Tibial nerve (tissue), 4 donors: ENCODE measurements at places on chromosomes 4 and X.

GRCh38 chrX:53631156-53631555, 55.4 kb downstream of the HUWE1 start:
- no peaks in the 10 kb centered on the region for H3K27me3 ChIP-seq
- H3K4me1 ChIP-seq, result no peaks in the 10 kb centered on the region
- peaks cover 63% of the 10 kb centered on the region for H3K36me3 ChIP-seq
- no peak for DNase-seq

DNA sequence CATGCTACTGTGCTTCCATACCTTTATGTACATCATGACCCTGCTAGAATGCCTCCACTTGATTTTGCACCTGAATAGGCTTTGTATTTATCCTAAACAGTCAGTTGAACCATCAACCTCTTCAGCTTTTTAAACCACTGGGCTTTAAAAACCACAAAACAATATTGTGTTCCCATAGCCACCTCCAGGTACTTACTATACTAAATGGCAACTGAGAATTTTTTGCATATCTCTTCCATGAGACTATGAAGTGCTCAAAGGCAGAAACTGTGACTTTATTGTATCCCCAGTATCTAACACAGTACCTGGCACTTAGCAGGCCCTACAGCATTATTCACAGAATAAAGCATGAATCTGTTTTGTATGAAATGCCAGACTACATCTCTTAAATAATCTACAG, 39.7 kb downstream of the ANAPC10 start:
- H3K4me1 ChIP-seq, result peaks cover 20% of the 10 kb centered on the region
- H3K36me3 ChIP-seq, result no peaks in the 10 kb centered on the region
- no peak for DNase-seq
- H3K27me3 ChIP-seq, result no peaks in the 10 kb centered on the region

- no peak for DNase-seq
- no peak overlapping the region for H3K27ac ChIP-seq
- H3K27me3 ChIP-seq, result peaks cover 6% of the 10 kb centered on the region
- no peak overlapping the region for H3K4me3 ChIP-seq
- H3K4me1 ChIP-seq, result no peaks in the 10 kb centered on the region
Observed at GRCh38 chrX:2536974-2537373, 36.2 kb upstream of the DHRSX start.

- no peaks in the 10 kb centered on the region for H3K36me3 ChIP-seq
- no peak overlapping the region for H3K27ac ChIP-seq
- H3K4me3 ChIP-seq, result no peak overlapping the region
- no peaks in the 10 kb centered on the region for H3K27me3 ChIP-seq
- no peak for DNase-seq
Observed at GRCh38 chr4:40719008-40719623, 30.6 kb upstream of the NSUN7 start.

GRCh38 chr4:158856852-158857251, 88.0 kb downstream of the FNIP2 start:
- peaks cover 52% of the 10 kb centered on the region for H3K36me3 ChIP-seq
- DNase-seq, result no peak
- peaks cover 7% of the 10 kb centered on the region for H3K4me1 ChIP-seq
- no peaks in the 10 kb centered on the region for H3K27me3 ChIP-seq
- H3K27ac ChIP-seq, result no peak overlapping the region

DNA sequence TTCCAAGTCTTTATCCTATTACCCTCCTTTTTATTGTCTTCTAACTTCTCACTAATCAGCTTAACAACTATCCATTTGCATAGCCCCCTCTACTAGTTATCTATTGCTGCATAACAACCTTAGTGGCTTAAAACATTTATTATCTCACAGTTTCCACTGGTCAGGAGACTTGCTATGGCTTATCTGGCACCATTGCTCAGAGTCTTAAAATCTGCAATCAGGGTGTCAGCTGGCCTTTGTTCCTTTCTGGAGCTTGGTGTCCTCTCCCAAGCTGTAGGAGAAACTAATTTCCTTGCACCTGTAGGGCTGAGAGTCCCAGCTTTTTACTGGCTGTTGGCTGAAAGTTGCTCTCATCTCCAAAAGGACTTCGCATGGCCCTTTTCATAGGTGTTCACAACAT, 137.0 kb upstream of the SMIM31 start:
- no peak overlapping the region for H3K27ac ChIP-seq
- DNase-seq, result no peak
- H3K4me3 ChIP-seq, result no peak overlapping the region
- no peaks in the 10 kb centered on the region for H3K36me3 ChIP-seq
- peaks cover 7% of the 10 kb centered on the region for H3K4me1 ChIP-seq
- H3K27me3 ChIP-seq, result no peaks in the 10 kb centered on the region

DNA sequence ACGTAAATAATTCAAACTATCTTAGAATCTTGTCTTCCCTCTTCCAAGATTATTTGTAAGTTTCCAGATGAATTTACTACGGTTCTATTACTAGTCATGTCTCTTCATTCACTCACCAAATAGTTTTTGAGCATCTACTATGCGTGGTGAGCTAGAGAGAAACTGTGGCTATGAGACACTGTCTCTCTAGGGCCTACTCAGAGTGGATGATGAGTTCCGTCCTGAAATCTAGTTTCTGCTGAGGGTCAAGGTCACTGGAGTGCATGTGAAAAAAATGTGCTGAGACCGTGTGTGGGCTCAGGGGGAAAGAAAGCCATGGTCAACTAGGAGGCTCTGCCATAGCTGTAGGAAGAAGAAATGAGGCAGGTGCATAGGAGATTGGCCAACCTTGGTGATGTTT, 320.2 kb upstream of the GATB start:
- H3K36me3 ChIP-seq, result no peaks in the 10 kb centered on the region
- no peak for DNase-seq
- no peaks in the 10 kb centered on the region for H3K4me1 ChIP-seq
- H3K4me3 ChIP-seq, result no peak overlapping the region

GRCh38 chrX:34058005-34058404, 74.1 kb downstream of the FAM47A start:
- H3K4me1 ChIP-seq, result no peaks in the 10 kb centered on the region
- DNase-seq, result no peak
- H3K4me3 ChIP-seq, result no peak overlapping the region
- no peak overlapping the region for H3K27ac ChIP-seq
- H3K36me3 ChIP-seq, result no peaks in the 10 kb centered on the region
- H3K27me3 ChIP-seq, result no peaks in the 10 kb centered on the region

- no peak for DNase-seq
- H3K36me3 ChIP-seq, result no peaks in the 10 kb centered on the region
- no peaks in the 10 kb centered on the region for H3K27me3 ChIP-seq
- H3K4me3 ChIP-seq, result no peak overlapping the region
- no peak overlapping the region for H3K27ac ChIP-seq
- H3K4me1 ChIP-seq, result no peaks in the 10 kb centered on the region
Observed at GRCh38 chr4:76024065-76024464, 768 bp upstream of the CXCL10 start.

- no peaks in the 10 kb centered on the region for H3K36me3 ChIP-seq
- H3K27ac ChIP-seq, result no peak overlapping the region
- no peak for DNase-seq
- H3K27me3 ChIP-seq, result peaks cover 22% of the 10 kb centered on the region
- H3K4me1 ChIP-seq, result no peaks in the 10 kb centered on the region
Observed at GRCh38 chrX:105191878-105192277, 28.6 kb downstream of the TEX13A start.

DNA sequence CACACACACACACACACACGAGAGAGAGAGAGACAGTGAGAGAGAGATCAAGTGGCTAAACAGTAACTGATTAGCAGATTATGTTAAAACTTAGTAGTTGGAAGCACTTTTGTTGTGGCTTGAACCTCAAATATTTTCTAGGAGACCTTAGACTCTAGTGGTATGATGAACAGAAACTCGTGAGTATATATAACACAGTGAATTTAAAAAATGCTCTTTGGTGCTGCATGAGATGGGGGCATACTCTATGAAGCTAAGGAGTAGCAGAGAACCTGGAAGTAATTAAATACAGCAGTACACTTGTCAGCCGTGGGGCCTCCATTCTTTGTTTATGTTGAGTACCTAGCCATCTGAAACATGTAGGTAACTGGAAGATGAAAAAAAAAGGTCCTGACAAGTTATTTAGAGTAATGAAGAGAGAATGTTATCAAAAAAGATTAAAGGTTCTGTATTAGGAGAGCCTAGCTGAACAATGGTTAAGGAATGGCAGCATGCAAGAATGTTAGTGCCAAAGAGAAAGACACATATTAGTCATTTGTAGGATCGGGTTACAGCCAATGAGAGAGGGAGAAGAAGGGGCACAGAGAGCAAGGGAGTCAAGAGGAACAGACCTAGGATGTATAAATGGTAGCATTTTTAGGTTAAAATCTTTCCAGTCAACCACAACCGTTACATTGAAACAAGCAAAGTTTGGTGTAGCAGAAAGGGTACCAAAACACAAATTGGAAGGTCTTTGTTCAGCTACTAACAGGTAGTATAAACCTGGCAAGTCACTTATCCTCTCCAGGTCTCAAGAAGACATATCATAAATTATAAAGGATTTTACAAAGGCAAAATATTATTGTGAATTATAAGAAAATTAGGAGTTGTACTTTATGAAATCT, 316.7 kb upstream of the DIPK2B start:
- H3K4me1 ChIP-seq, result no peaks in the 10 kb centered on the region
- DNase-seq, result no peak
- H3K36me3 ChIP-seq, result no peaks in the 10 kb centered on the region
- H3K27me3 ChIP-seq, result peaks cover 13% of the 10 kb centered on the region
- H3K27ac ChIP-seq, result peak overlapping the region; percentile 19

DNA sequence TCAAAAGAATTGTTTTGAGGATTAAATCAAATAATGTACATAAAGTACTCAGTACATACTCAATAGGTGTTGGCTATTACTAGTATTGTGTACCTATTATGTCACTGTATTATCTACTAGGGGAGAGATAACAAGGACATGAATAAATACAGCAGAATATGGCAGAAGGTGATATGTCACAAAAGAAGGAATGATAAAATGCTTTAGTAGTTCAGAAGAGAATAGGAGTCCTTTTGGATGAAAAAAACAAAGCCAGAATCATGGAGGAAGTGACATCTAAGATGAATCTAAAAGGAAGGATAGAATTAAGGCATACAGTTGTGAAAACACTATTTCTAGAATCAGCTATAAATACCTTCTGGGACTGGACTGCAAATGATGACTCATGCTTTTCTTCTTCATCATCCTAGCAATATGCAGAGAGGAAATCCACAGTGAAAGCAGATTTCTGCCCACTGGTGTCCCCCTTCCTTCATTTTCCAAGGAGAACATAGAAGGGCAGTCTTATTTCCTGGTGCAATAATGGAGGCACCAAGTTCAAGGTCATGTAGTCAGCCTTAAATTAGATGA, 98.7 kb downstream of the GLUD2 start:
- no peak overlapping the region for H3K4me3 ChIP-seq
- H3K27me3 ChIP-seq, result no peaks in the 10 kb centered on the region
- H3K4me1 ChIP-seq, result no peaks in the 10 kb centered on the region
- H3K36me3 ChIP-seq, result no peaks in the 10 kb centered on the region
- DNase-seq, result no peak

- no peak for DNase-seq
- H3K36me3 ChIP-seq, result no peaks in the 10 kb centered on the region
- H3K27me3 ChIP-seq, result no peaks in the 10 kb centered on the region
- H3K4me3 ChIP-seq, result no peak overlapping the region
- no peak overlapping the region for H3K27ac ChIP-seq
Observed at GRCh38 chr4:167003326-167003725, 231.0 kb downstream of the SPOCK3 start.

- no peaks in the 10 kb centered on the region for H3K36me3 ChIP-seq
- no peak overlapping the region for H3K4me3 ChIP-seq
- DNase-seq, result no peak
- no peak overlapping the region for H3K27ac ChIP-seq
Observed at GRCh38 chr4:57076646-57077045, 33.5 kb downstream of the IGFBP7 start.

GRCh38 chr4:188779581-188779980, 640.3 kb downstream of the TRIML1 start:
- no peaks in the 10 kb centered on the region for H3K27me3 ChIP-seq
- no peaks in the 10 kb centered on the region for H3K36me3 ChIP-seq
- no peak overlapping the region for H3K27ac ChIP-seq
- H3K4me1 ChIP-seq, result no peaks in the 10 kb centered on the region
- no peak for DNase-seq

- no peak overlapping the region for H3K4me3 ChIP-seq
- H3K27ac ChIP-seq, result no peak overlapping the region
- no peaks in the 10 kb centered on the region for H3K36me3 ChIP-seq
- no peaks in the 10 kb centered on the region for H3K4me1 ChIP-seq
- no peaks in the 10 kb centered on the region for H3K27me3 ChIP-seq
- no peak for DNase-seq
Observed at GRCh38 chr4:59598330-59598618, 1601.9 kb upstream of the ADGRL3 start.

DNA sequence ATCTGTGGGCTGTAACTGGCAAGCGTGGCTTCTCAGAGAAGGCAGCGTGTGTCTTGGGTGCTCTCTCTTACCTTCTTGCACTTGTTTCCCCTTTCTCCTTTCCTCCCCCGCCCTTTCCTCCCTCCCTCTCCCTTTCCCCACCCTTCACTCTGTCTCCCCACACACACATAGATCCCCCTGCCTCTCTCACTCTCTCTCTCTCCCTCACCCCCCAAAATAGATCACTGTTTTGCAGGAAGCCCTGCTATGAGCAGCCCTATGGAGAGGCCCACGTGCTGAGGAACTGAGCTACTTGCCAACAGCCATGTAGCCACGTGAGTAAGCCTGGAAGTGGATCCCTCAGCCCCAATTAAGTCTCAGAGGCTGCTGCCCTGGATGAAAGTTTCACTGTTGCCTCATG, 4.3 kb upstream of the PNMA6E start:
- H3K4me1 ChIP-seq, result no peaks in the 10 kb centered on the region
- no peak overlapping the region for H3K4me3 ChIP-seq
- no peaks in the 10 kb centered on the region for H3K36me3 ChIP-seq
- H3K27me3 ChIP-seq, result no peaks in the 10 kb centered on the region
- no peak overlapping the region for H3K27ac ChIP-seq

- no peaks in the 10 kb centered on the region for H3K27me3 ChIP-seq
- no peak for DNase-seq
- H3K4me1 ChIP-seq, result no peaks in the 10 kb centered on the region
- H3K27ac ChIP-seq, result no peak overlapping the region
Observed at GRCh38 chrX:27309406-27309805, 153.7 kb downstream of the PPP4R3C start.

DNA sequence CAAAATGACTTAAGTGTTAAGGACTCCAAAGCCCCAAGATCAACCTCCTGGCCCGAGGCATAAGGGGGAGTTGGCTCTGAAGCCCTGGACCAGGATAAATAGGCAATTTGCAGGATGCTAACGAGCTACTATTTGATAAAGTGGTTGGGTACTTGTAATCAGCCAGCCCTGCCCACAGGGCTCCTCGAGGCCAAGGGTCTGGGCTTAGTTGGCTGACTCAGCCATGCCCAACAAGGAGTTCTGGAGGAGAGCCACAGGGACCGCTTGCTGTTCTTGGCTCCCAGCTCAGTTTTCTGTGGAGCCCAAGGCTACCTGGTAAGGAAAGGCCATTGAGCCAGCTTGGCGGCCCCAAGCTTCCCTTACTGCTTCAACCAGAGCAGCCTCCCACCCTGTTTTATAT, 7.8 kb downstream of the HMGB3 start:
- H3K27ac ChIP-seq, result no peak overlapping the region
- H3K4me3 ChIP-seq, result no peak overlapping the region
- no peak for DNase-seq
- no peaks in the 10 kb centered on the region for H3K27me3 ChIP-seq
- H3K36me3 ChIP-seq, result no peaks in the 10 kb centered on the region
- H3K4me1 ChIP-seq, result no peaks in the 10 kb centered on the region
